ENCODE measurements at places on chromosomes 6 and 20.

DNA sequence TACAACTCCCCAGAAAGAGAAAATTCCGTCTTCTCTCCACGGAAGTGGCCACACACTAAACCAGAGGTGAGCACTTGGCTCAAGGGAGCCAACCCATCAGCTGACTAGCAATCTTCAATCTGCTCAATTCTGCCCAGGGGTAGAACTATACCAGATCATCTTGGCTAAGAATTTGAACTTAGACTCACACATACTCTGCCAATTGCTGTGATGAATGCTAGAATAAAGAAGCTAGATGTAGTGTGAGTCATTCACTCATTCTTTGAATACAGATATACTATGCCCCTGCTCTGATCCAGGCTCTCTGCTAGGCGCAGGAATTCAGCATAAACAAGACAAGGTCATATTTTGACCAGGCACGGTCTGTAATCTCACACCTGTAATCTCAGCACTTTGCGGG is 147.9 kb upstream of the SHLD1 start:
- no peak for DNase-seq

- DNase-seq, result no peak
These were observed 64.3 kb upstream of the ID4 start for GRCh38 chr6:19772891-19773290.

DNA sequence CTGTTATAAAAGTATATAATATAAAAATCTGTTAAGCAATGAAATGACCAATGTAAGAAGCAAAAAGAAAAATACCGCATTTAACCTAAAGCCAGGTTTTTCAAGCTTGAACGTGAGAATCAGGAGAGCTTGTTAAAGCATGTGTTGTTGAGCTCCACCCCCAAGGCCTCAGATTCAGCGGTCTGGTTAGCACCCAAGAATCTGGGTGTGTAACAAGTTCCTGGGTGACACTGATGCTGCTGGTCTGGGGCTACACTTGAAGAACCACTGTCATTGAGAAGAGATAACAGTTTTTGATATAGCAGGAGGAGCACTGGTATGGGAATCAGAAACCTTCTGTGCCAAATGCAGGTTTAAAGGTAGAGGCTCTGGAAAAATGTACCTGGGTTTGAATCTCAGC is 154.0 kb downstream of the ID4 start:
- DNase-seq, result no peak

DNA sequence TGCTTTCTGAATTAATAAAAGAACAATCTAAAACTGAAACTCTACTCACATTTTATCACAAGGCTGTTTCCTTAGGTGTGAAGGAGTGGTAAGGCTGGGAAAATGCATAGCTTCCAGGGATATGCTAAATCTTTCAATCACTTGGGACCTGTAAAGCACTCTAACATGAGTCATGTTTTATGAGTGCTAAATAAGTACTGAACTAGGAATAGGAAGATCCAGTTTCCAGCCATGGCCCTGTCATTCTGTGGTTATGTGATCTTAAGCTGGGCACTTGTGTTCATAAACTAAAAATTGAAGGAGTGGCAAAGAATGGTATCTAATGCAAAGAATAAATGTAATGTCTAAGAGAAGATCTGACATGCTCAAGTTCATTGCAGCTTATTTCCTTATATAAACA is 6.1 kb upstream of the TMEM200A start:
- DNase-seq, result no peak

DNA sequence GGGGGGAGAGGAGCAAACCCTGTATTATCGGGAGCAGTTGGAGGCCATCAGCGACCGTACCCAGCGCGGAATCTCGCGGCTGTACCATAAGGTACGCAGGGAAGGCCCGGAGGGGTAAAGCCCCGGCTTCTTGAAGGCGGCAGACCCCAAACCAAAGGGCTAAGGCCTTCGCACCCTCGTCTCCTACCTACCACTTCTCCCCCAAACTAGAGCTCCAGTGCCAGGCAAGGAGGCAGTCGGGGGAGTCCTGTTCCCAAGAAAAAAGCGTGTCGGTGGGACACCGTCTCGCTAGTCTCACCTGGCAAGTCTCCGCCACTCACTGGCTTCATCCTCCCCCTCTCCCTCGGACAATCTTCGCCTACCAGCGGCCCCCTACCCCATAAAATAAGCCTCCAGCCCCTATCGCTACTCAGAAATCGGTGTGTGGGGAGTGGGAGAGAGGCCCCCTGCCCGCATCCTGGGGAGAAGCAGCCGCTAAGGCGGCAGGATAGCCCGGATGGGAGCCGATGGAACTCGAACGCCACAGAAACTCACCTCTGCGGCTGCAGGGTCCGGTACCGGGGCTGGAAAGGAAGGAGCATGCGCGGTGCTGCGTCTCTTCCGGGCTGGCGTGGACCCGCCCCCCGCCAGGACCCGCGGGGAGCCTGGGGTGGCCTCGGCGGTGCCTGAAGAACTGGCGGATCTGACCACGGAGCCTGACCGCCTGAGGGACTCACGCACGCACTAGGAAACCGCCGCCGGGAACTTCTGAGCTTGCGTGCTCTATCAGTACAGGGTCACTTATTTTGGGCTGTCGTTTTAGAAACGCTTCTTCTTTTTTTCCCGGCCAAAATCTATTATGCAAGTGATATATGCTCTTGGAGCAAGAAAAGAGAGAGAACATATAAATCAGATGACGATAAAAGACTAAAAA is at the start of gene RPS10:
RPS10 (minus strand) TSS at position 572 of the 913 bp plus-strand sequence. CDS start 848 bp downstream, outside the sequence.
- DNase-seq, result peak; percentile 93

GRCh38 chr6:75946146-75946831 is 126.2 kb downstream of the IMPG1 start:
- no peak for DNase-seq

- DNase-seq, result no peak
These were observed 1.3 kb downstream of the SMIM13 start for GRCh38 chr6:11094941-11095340.

GRCh38 chr20:37333848-37334318 is 12.1 kb upstream of the SRC start:
- no peak for DNase-seq

GRCh38 chr20:48380661-48381060 is 447.1 kb downstream of the PREX1 start:
- no peak for DNase-seq

DNA sequence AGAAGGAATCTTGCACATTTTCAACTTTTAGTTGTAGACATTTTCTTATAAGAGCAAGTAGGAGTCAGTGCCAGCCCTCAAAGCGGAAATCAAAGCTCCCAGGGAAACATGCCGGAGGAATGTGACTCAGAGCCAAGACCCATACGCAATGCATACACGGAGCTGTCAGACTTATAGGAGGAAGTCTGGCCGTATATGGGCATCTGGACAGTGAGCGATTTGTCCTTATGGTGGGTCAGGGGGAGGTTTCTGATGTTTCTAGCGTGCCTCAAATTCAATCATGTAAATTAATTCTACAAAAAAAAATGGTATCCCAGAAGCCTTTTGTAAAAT is 3.6 kb upstream of the CCN2 start:
- no peak for DNase-seq

GRCh38 chr6:151869345-151869744 is 61.9 kb downstream of the ESR1 start:
- DNase-seq, result no peak

DNA sequence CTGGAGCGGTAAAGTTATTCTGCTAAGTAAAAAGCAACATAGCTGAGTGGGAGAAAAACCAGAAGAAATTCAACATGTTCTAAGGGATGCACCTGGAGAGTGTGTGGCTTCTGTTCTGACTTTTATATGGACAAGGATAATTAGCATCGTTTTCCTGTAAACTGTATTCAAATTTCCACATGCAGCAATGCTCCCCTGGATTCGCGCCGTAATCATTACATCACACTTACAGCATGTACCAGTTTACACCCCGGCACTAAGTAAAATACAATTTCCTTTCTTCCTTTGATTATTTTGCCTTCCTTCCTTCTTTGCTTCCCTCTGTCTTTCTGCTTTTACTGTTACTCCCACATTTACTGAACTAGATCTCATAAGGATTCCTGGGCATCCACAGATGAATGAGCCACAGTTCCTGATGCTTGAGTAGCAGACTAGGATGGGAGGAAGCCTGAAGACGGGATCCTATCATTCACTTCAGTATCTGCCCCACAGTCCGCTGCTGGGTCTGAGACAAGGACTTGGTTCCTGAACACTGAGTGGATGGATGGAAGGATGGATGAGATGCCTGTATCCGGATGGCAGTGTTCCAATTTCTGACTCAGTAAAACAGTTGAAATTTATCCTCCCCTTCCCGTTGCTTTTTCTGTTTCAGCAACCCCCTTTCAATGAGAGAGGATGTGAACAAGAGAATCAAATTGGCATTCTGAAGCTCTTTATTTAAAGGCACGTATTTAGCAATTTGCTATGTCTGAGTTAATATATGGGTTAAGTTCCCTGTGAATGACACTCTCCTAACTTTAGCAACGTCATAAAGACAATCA is 174.6 kb downstream of the GJA10 start:
- DNase-seq, result no peak

DNA sequence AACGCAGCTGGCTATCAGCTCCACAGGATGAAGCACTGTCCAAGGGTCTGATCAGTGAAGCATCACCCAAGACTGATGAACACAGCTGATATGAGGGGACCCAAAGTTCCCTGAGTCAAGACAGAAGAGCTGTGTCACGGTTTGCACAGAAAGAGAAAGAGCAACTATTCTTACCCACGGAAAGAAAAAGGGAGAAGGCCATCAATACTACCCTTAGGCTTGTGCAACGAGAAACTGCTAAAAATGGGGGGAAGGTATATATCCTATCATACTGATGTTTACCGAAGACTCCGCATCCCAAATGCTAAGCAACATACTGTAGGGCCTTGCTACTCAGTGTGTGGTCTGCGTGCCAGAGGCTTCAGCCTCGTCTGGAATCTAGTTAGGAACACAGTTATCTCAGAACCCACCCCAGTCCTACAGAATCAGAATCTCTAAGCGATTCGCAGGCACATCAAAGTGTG is 665 bp downstream of the FASTKD5 start:
- DNase-seq, result no peak

GRCh38 chr20:53195876-53196610 is 223.9 kb downstream of the TSHZ2 start:
- no peak for DNase-seq

DNA sequence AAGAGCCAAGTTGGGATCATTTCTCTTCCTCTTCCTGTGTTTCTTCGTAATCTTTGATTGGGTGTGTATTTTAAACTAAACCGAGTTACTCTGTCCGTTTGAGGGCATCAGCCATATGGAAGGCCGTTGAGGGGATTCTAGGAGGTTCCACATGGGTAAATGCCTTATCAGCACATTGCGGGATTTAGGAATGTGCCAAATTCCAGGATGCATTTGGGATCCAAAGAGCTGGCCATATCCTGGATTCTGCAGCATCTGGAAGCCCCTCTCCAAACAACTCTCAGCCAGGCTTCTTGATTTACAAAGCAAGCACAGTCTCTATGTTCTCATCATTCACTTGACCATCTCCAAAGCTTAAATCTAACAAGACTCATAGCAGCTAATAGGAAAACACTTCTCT is 67.6 kb upstream of the RIN2 start:
- no peak for DNase-seq

DNA sequence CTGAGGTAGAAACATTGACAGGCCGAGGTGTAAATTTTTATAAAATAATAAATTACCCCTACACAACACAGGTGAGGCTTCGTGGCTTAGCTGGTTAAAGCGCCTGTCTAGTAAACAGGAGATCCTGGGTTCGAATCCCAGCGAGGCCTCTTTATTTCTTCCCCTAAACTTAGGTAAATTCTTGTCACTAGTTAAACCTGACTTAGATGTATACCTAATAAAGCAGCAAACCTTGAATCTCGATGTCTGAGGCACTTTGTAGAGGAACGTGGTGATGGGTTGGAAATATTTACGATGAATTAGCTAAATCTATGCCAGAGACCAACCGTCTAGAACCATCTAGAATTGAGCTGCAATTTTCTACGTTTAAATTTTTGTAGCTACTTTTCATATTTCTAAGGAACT is 185.6 kb downstream of the OR2B2 start:
- DNase-seq, result no peak

- no peak for DNase-seq
These were observed 120.5 kb downstream of the KIF13A start for GRCh38 chr6:17866876-17867444.

DNA sequence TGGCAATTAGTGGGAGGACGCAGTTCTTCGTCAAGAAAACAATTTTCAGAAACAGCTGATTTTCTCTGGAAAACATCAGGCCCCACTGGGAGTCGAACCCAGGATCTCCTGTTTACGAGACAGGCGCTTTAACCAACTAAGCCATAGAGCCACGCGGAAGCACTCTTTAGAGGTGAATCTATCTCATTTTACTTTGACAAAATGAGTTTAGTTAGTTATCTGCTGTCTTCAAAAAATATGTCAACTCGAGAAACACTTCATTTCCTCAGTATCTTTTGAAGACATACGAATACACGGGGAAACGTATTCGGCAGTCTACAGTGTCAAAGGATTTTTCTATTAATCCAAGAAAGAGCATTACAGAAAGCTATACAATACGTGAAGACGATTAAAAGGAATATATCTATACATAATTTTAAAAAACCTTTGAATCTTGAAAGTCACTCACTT is 26.7 kb downstream of the GPX6 start:
- peak; percentile 22 for DNase-seq

DNA sequence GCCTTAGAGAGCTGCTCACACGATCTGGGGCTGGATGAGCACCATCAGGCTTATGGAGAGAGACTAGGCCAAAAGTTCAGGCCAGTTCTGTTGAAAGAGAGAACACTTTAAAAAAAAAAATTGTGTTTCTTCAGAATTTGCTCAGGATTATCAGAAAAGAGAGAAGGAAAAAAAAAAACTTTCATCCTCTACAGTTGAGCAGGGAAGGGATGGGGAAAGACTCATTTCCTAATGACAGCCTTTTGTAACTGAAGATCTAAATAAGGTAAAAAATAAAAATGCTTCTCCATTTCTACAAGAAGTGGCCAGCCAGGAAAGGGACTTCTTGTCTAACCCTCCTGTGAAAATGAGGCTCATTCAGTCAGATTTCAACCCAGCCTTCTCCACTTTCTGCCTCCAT is 134.8 kb downstream of the LY86 start:
- DNase-seq, result no peak

- no peak for DNase-seq
These were observed 133.5 kb downstream of the SCML4 start for GRCh38 chr6:107690643-107691061.

GRCh38 chr6:142251930-142252445 is 49.8 kb upstream of the ADGRG6 start:
- no peak for DNase-seq

DNA sequence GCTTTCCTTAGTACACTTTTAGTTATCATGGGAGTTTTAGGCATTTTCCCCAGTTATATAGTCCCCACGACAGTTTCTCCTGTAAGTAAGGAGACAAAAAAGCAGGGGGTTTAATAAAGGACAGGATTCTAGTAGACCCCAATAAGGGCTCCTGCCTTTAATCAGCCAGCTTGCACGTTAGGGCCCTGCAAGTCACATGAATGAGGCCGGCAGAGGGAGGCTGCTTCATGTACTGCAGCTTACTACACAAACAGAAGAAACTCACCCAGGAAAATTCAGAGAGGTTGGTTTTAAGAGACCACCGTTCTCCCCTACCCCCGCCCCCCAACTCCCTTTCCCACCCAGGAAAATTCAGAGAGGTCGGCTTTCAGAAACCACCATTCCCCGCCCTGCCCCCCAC is 229.7 kb upstream of the MOCS1 start:
- DNase-seq, result no peak
